Amygdala (tissue), 56 donors: ENCODE measurements at places on chromosomes 7 and 10.

- no peak for DNase-seq
Observed at GRCh38 chr7:112866424-112866823, 76.2 kb upstream of the TMEM168 start.

- DNase-seq: no peak
Observed at GRCh38 chr10:124648131-124648475, 96.1 kb downstream of the FAM53B start.

DNA sequence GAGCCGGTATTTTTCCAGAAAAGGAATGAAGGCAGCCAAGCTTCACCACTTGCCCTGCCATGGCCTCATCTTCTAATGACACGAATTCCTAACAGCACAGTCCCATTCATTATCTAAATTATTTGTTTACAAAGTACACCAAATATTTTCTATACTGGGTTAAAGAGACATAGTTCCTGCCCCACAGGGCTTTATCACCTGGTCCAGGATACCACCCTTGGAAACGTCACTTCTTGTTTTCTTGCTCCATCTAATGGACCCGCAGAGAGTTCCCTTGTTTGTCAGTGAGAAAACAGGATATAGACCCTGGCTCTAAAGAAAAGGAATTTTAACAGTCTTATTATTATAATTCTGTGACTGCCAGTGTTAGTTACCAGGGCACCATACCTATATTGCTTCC is 1165.4 kb downstream of the GATA3 start:
- DNase-seq: no peak

- DNase-seq: no peak
Observed at GRCh38 chr10:19977097-19977521, 160.9 kb downstream of the PLXDC2 start.

GRCh38 chr10:70190581-70190980 is 20.3 kb upstream of the SAR1A start:
- DNase-seq: no peak

GRCh38 chr7:41711283-41712064 is 8.6 kb upstream of the INHBA start:
- no peak for DNase-seq

DNA sequence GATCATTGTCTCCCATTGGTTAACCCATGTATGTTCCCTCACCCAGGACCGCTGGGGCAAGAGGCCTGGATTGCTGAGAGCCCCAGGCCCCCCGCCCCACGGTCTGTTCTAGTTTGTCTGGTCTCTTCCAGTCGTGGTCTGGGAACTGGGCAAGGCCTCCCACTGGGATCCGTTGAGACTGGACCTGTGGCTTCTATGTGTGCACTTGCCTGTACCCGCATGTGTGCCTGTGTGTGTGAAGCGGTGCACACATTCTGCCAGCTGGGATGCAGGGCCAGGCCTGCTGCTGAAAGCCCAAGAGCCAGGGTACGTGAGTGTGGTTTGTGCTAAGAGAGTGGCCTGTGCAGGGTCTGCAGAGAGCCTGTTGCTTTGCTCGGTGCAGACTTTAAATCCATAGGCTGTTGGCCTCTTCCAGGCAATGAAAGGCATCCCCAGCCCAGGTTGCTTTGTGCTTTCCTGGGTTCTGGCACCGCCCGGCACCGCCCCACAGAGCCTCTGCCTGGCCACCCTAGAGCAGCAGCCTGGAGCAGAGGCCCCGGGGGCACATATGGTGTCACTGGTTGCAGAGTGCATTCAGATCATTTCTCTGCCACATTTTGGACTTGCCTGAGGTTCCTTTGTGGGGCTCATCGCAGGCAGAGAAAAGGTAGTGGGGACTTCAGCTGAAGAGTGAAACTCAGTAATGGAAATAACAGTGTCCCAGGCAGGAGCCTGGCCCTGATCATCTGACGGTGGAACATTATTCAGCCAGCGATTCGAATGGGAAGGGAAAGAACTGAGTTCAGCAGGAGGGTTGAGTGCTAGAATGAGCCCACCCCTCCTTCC is 215.5 kb downstream of the GLRX3 start:
- no peak for DNase-seq

DNA sequence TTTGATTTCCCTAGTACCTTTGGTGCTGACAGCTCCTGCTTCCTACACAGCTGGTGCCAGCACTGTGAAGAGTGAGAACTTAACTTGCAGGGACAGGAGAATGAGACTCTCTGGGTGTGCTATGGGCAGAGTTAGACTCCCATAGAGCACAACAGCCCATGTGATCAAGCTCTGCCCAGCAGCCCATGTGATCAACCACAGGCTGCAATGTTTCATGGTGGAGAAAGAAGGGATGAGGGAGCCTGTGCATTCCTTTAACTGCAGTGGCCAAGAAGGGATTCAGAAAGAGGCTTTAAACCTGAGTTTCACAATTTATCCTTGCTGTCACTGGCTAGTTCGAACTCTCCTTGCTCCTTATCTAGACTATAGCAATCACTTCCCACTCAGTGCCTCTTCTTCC is 10.0 kb upstream of the MEST start:
- DNase-seq: no peak

DNA sequence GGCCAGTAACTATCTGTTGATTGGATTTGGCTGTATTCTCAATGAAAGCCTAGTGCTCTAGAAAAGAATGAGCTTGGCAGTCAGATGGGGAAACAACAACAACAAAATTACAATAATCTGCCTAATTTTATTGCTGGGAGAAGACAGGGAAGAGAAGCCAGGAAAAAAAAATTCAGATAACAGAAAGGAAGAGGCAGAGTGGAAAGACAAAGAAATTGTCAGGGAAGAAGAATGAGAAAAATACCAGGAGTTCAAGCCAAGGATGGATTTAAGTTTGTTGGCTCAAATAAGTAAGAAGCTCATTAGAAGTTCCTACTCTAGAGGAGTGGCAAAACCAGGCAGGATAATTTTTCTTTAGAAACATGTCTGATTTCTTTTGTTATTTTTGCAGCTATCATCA is 45.9 kb upstream of the PRKG1 start:
- DNase-seq: no peak

GRCh38 chr7:72098807-72099580 is 313.1 kb downstream of the CALN1 start:
- no peak for DNase-seq
